ENCODE measurements at places on chromosomes 2 and 18. TPM values are rescaled to one million over a fixed set of nuclear protein-coding genes. Genes with fewer than 3 reads are reported as not detected.
A peak's percentile ranks its signal among the peaks of the same experiment; 100 is the strongest.

KCNG2 gene
- not detected for total RNA-seq

FAM228A gene
- total RNA-seq: not detected

- no peaks in the 10 kb centered on the region for H3K27me3 ChIP-seq
- no peaks in the 10 kb centered on the region for H3K36me3 ChIP-seq
- DNase-seq: no peak
- no peaks in the 10 kb centered on the region for H3K4me1 ChIP-seq
- no peak overlapping the region for H3K27ac ChIP-seq
Measured at GRCh38 chr2:36035137-36035536, 320.4 kb upstream of the CRIM1 start.

DNA sequence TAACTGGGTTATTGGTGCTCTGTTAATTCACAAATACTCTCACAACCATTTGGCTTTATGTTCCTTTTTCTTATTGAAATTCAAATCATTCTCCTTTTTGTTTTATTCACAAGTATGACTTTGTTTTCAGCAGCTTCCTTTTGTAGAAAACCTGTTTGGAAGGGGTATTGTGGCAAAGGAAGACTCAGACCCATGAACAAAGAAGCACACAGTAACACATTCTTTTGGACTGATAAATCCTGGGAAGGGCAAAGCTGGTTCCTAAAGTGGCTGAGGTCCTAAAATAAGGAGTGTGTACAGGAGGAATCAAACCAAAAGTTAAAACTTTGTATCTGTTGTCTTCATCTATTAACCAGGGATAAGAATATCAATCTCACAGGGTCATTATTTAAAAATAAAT is 374.7 kb upstream of the FIGN start:
- no peaks in the 10 kb centered on the region for H3K27me3 ChIP-seq
- H3K4me3 ChIP-seq: no peak overlapping the region
- no peak for DNase-seq
- no peaks in the 10 kb centered on the region for H3K36me3 ChIP-seq
- H3K4me1 ChIP-seq: no peaks in the 10 kb centered on the region

- DNase-seq: no peak
- H3K27ac ChIP-seq: no peak overlapping the region
- no peak overlapping the region for H3K4me3 ChIP-seq
Measured at GRCh38 chr2:221810245-221810644, 238.1 kb upstream of the EPHA4 start.

DNA sequence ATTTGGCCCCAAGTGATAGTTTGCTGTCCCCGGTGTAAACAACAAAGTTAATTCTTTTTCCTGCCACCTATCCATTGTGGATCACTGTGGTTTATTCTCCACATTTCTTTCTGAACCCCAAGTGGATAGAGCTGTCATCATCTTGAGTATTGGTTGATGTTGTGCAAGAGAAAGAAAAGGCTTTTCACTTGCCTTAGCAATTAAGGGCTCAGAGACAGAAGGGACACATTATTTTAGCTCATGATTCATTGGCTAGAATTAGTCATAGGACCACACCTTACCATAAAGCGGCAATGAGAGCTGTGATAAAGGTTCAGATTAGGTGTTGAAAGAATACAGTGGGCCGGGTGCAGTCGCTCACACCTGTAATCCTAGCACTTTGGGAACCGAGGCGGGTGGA is 442.1 kb upstream of the DCC start:
- no peaks in the 10 kb centered on the region for H3K36me3 ChIP-seq
- H3K27ac ChIP-seq: no peak overlapping the region
- H3K4me3 ChIP-seq: no peak overlapping the region
- H3K27me3 ChIP-seq: no peaks in the 10 kb centered on the region
- DNase-seq: no peak
- no peaks in the 10 kb centered on the region for H3K4me1 ChIP-seq

DNA sequence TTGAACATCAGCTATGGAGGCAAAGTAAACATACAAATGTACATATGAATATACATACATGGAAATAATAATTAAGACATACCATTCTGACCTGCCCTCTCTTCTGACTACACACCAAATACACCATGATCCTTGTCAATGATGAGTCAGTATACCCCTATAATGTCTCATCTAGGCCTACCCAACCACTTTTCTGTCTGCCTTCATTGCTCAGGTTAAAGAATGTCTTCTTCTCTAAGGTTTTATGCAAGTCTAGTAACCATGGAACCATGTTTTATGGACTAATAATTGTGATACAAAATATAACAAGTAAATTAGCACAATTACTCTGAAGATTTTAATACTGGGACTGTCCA is 128.7 kb downstream of the NCKAP5 start:
- H3K36me3 ChIP-seq: no peaks in the 10 kb centered on the region
- no peaks in the 10 kb centered on the region for H3K27me3 ChIP-seq
- H3K27ac ChIP-seq: no peak overlapping the region
- no peaks in the 10 kb centered on the region for H3K4me1 ChIP-seq
- no peak overlapping the region for H3K4me3 ChIP-seq

DNA sequence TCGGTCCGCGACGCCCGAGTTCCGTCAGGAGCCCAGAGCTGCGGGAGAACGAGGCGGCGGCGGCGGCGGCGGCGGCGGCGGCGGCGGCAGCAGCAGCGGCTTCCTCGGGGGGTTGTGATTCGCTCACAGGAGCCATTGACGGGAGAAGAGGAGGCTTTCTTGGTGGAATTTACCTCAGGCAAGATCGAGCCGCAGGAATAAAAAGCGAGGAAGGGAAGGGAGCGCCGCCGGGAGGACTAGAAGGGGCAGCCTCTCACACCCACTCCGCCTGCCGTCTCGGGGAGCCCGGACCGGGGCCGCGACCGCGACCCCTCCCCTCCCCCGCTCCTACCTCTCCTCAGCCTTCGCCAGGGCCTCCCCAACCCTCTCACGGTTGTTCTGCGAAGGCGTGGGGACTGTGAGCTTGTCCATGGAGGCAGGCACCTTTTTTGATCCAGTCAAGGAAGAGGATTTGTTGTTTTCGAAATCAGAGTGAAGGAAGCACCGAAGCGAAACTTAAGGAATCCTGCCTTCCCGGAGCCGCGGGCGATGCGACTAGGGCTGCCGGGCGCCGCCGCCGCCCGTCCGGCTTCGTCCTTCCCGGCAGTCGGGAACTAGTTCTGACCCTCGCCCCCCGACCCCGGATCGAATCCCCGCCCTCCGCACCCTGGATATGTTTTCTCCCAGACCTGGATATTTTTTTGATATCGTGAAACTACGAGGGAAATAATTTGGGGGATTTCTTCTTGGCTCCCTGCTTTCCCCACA is 506 bp downstream of the BMPR2 start:
- DNase-seq: no peak
- peaks cover 28% of the 10 kb centered on the region for H3K4me1 ChIP-seq
- no peaks in the 10 kb centered on the region for H3K27me3 ChIP-seq
- peak overlapping the region; percentile 87 for H3K27ac ChIP-seq
- peaks cover 15% of the 10 kb centered on the region for H3K36me3 ChIP-seq
- peak overlapping the region; percentile 98 for H3K4me3 ChIP-seq
